Esophagus squamous epithelium (tissue), 5 donors: ENCODE measurements at places on chromosomes 3 and 15.
A peak's percentile ranks its signal among the peaks of the same experiment; 100 is the strongest.

GRCh38 chr3:43180694-43181093, 74.8 kb upstream of the POMGNT2 start:
- DNase-seq = no peak

DNA sequence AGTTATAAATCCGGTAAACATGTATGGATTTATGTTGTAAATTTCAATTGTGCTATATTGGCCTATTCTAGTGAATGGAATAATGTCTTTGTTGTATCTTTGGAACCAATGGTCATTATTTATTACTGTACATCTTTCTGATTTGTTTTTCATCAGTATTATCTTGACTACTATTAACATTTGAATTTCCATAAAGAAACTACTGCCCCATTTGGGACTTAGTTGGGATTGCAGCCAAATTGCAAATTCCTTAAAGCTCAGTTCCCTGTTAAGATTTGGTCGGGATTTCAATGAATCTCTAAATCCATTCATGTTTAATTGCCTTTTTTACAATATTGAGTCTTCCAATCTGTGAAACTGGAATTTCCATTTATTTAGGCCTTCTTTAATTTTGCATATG, 822.4 kb upstream of the CADM2 start:
- no peak for DNase-seq

DNA sequence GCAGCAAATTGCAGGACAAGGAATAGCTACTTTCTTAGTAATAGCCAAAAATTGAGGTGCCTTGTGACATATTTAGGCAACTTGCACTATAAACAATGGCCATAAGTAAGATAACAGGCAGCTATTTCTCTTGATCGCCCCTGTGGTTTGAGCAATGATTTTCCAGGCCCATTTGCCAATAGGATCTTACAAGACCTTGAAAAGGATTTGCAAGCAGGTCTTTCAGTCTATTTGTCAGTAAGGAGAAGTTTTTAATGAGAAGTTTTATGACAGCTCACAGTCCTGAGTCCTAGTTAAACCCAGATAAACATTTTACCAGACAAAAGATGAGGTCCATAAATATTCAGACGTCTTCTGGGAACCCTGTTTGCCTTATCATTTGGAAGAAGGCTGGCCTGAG, 645.5 kb downstream of the RBMS3 start:
- DNase-seq = no peak

DNA sequence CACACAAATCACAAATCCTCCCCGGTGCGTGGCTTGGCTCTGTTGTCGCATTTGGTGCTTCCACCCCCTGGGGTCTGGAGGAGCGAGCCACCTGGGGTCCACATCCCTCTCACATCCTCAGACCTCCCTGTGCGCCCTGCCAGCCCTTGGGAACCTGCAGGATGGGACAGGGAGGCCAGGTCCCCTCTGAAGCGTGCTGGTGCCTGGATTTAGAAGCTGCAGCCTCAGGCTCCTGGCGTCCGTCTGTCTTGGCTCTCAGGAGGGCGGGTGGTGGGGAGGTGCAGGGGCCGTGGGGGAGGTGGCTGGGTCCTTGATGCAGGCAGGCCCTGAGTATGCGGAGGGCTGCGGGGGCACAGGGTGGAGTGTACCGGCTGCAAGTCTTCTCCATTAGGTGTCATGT, 38.4 kb downstream of the RGMA start:
- DNase-seq = no peak

- DNase-seq = no peak
Observed at GRCh38 chr3:62373215-62373614, at the start of gene FEZF2. Gene FEZF2 (minus strand): TSS chr3:62373550. CDS start chr3:62372868, 682 bp downstream.

GRCh38 chr3:35793667-35794066, 154.3 kb downstream of the ARPP21 start:
- DNase-seq = no peak

DNA sequence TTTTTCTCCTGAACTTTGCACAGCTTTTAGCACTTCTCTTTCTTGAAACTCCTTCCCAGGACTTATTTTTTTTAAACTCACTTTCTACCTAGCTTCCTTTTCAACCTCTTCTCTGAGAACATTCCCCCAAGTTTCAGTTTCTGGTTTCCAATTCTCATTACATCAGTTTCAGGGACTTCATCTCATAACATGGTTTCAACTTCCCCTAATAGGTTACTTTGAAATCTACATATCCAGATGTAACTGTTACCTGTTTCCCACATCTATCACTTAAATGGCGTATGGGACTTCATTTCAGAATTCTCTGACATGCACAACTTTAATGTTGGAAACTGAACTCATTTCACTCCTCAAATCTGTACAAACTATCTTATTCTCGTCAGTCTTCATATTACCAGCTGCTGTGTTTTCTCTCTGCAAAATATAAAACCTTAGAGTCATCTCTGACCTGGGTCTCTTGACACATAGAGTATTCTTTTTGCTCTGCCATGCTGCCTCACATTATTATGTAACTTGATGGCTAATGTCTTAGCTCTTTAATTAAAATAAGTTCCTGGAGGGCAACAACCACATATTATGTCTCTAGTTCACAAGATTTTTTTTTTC, 58.4 kb downstream of the NME9 start:
- DNase-seq = no peak

- DNase-seq = no peak
Observed at GRCh38 chr3:36700537-36701248, 63.7 kb downstream of the DCLK3 start.

DNA sequence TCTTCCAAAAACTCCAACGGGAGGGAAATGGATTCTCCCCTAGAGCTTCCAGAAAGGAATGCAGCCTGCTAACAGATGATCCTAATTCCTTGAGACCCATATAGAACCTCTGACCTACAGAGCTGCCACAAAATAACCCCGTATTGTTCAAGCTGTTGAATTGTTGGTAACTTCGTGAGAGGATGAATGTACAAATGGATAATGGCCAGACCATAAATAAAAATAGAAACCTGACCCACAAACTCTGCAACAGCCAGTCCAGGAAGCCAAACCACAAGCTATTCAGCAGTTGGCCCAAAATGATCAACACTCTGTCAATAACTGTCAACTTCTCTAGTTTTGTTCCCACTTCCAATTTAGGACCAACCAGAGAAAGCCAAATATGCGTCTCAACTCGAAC, 414.0 kb upstream of the ZNF717 start:
- no peak for DNase-seq

- no peak for DNase-seq
Observed at GRCh38 chr15:93527374-93528050, 438.5 kb upstream of the RGMA start.

GRCh38 chr15:52370010-52370409, 74.4 kb upstream of the MYO5C start:
- DNase-seq = no peak

DNA sequence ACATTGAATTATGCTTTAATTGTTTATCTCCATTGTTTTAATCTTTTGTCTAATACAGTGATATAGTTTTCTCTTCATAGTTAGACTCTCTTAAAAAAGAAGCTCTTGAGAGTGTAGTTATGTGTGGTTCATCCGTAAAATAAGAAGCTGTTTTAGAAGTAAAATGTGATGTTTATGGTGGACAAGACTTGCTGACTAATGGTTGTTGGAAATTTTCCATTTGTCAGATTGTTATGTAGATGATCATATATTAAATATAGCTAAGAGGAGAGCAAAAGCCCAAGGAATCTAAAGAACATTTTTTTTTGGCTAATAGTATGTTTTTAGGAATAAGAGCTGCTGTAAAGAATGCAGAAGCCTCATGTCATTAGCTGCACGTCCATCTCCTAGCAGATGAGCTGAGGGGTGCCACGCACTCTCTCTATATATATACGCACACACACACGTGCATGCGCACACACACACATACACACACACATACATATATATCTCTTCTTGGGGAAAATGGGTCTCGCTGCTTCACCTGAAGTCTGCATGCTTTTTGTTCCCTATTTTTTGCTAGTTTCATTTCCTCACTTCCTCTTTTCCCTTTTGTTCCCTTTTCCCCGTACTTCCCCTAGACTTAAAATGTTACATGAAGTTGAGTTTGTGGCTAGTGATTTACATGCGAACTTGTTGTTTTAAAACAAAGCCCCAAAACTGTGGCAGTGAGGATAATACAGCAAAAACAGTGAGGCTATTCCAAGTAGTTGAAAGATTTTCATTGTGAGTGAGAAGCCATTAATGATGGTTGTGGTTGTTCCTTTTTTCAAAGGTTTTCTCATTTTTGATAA, 107.8 kb downstream of the MBNL1 start:
- no peak for DNase-seq

- no peak for DNase-seq
Observed at GRCh38 chr3:180594631-180595558, 7.1 kb upstream of the TTC14 start.

DNA sequence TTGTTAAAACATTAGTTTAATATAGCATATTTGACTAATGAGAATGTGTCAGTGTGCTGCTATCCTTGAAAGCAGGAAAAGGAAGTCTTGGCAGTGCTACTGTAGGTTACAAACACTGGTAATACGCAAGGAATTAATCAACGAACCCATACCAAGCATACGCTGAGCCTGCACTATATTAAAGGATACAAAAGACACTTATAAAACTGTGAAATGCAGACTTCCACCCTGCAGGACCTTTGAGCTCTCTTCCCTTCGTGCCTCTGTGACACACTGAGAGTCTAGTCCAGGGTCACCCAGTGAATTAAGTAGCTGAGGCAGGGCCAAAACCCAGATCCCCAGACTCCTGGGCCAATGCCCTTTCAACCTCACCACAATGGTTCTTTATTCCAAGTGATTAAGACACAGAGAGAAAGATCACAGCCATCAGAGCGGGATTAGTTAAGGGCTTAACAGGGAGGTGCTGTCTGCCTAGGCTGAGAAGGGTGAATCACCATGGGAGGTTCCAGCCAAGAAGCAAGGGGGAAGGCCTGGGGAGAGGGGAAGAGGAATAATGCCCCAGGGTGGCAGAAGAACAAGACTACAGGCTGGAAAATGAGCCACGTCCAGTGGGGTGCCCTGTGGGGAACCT, 6.8 kb downstream of the ANXA2 start:
- peak; percentile 20 for DNase-seq

- DNase-seq = no peak
Observed at GRCh38 chr15:63493436-63493835, 11.0 kb upstream of the USP3 start.

DNA sequence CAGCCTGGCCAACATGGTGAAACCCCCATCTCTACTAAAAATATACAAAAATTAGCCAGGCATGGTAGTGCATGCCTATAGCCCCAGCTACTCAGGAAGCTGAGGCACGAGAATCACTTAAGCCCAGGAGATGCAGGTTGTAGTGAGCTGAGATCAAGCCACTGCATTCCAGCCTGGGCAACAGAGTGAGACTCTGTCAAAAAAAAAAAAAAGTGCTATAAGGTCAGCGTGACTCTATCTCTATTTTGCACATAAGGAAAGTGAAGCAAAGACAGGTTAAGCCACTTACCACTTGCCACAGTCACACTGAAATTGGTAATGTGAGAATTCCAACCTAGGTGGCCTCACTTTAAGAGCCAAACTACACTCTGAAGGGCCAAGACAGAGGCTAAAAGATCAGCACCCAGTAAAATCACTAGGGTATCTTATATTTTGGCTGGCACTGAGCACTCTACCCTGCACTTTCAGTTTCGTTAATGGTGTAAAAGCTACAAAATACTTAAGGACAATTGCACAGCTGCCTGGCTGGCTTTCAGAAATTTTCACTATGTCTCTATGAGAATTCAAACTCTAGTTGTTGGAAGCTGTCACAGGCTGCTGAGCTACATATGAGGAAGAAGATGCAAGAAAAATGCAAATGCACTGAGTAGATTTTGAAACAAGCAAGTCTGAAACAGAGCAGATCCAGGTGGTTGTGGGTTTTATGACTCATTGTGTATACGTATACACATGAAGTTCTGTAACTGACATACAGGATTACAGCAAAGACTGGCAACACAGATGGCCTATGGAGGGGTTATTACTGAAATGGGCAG, 32.7 kb downstream of the TRANK1 start:
- peak; percentile 3 for DNase-seq

- no peak for DNase-seq
Observed at GRCh38 chr3:17806201-17806600, 63.8 kb upstream of the TBC1D5 start.

DNA sequence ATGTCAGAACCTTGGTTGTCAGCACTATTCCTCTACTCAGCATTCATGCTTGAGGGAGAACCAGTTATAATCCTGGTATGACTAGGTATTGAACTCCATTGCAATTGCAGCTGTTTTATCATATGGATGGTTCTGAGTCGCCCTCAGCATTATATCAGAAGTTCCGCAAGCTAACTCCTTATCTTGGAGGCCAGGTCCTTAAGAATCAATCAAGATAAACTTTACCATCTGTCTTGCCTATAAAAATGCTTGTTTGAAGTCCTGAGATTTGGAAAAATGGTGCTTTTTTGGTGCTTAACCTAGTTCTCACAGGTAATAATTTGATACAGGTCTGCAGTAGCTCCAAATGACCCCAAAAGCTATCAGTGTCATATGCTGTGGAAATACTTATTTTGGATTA, 16.3 kb upstream of the PLSCR1 start:
- no peak for DNase-seq

GRCh38 chr15:52658955-52659354, 20.2 kb downstream of the ATOSA start:
- DNase-seq = no peak

- DNase-seq = no peak
Observed at GRCh38 chr15:98727115-98728040, 79.0 kb downstream of the IGF1R start.

DNA sequence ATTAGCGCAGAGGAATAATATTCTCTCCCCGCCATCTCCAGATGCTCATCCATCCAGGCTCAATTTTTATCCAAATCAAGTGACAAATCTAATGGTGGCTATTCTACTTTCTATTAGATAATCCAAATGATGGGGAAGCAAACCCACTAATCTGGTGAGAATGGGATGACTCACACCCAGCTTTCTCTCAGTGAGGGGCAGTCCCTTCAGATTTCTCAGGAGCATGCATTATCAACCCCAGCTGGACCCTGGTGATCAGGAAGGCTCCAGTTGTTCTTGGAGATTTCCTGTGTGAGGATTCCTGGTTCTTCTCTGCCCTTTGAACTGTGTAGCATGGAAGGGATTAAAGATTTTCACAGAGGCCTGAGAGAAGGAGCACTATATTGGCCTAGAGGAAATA, 358.0 kb downstream of the WDR72 start:
- no peak for DNase-seq

GRCh38 chr3:133453383-133453782, 53.5 kb downstream of the BFSP2 start:
- DNase-seq = no peak

DNA sequence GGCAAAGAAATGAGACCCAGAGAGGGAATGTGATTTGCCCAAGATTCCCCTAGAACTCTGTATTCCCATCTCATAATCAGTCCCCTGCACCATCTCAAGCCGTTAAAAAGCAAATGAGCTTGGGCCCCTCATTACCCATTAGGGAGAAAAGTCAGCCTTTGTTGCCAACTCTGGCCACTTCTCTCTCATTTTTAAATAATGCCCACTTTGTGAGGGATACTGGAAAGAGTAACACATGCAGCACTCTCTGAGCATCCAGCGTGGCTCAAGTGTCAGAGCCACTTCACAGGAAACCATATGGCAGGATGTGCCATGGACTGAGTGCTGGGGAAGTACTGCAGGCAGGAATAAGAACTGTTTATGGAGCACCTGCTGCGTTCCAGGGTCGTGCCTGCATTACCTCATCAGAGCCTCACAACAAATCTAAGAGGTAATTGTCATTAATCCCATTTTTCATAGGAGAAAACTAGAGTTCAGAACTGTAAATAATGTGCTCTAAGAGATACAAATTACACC, 49.8 kb upstream of the SLC6A1 start:
- DNase-seq = no peak
